Stimulated activated CD8-positive, alpha-beta memory T cell treated with anti-CD3 and anti-CD28 coated beads, Interleukin-15, amount 100 ng/mL, for 48 hours (primary cell): ENCODE measurements at places on chromosomes 16 and 17.

DNA sequence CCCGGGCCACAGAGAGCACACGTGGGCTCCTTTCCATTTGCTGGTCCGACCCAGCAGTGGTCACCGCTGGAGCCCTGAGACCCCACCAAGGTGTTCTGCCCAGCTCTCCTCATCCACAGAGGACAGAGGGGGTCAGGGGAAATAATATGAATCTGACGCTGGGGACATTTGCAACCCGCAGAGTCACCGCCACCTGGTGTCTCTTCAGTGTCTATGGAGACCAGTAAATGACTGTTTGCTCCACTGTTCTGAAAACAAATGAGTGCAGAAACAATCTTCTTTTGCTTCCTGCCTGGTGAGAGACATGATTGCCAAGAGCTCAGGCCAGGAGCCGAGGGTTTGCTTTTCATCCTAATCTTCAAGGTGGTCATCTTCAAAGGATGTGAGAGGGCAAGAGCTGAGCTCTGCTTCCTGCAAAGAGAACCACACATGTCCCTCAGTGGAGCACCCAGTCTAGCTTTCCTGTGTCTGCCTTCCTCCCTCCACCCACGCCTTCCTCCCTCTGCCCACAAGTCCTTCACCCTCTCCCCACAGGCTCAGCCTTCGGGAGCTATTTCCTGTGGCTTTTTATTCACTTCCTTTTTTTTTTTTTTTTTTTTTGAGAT lies 14.7 kb upstream of the KLHDC4 start:
- DNase-seq, result peak; percentile 59

GRCh38 chr16:74747716-74748615 lies 26.7 kb downstream of the FA2H start:
- DNase-seq, result no peak

- DNase-seq, result no peak
Observed at GRCh38 chr16:5895976-5896375, 798.4 kb upstream of the EEF2KMT start.

DNA sequence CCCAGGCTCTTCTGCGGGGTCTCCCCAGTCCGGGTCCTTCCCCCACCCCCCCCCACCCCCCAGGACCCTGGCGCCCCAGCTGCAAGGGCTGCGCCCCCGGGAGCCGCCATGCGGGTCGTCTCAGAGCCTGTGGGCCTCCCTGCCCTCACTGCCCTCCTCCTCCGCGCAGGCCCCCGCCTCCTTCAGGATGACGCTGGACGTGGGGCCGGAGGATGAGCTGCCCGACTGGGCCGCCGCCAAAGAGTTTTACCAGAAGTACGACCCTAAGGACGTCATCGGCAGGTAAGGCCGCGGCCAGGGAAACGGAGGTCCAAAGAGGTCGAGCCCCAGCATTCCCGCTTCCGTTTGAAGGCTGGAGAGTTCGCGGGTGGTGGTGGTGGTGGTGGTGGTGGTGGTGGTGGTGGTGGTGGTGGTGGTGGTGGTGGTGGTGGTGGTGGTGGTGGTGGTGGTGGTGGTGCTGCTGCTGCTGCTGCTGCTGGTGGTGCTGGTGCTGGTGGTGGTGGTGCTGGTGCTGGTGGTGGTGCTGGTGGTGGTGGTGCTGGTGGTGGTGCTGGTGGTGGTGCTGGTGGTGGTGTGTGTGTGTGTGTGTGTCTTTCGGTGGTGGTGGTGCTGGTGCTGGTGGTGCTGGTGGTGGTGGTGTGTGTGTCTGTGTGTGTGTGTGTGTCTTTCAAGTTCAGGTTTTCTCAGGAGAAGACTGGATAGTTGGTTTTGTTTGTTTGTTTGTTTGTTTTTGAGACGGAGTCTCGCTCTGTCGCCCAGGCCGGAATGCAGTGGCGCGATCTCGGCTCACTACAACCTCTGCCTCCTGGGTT lies 615 bp downstream of the PHKG2 start:
- no peak for DNase-seq

GRCh38 chr16:81460075-81460474 lies 15.5 kb downstream of the CMIP start:
- DNase-seq, result no peak

GRCh38 chr16:65294165-65294564 lies 172.3 kb upstream of the CDH11 start:
- no peak for DNase-seq

DNA sequence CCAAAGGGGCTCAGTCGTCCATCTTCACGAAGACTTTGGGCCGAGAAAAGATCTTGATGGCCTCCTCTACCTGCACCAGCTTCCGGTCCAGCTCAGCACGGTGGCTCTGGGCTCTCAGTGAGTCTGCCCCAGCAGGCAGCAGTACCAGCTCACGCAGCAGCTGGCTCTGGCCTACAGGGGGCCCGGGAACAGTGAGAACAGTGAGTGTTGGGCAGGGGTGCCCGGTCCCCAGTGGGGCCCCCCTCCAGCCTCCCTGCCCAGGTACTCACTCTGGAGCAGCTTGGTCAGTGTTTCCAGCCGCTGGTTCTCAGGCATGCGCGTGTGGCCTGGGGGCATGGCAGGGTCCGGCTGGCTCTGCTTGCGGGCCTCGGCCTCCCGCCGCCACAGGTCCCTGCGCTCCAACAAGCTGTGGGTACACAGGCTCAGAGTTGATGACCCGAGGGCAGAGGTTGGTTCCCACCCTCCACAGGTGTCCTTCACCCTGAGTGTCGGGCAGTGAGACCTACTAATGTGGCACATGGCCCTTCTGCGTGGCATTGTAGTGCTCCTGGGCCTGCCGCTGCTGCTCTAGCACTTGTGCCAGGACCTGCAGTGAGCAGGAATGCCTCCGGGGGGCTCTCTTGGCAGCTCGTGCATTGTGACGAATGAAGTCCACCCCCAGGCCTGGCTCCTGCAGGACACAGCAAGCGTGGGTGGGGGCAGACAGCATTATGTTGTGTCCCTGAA lies 2.6 kb downstream of the PARD6A start:
- no peak for DNase-seq

- DNase-seq, result no peak
Observed at GRCh38 chr16:64498363-64498762, 623.5 kb downstream of the CDH11 start.
